ENCODE measurements at places on chromosomes 5 and 9.

DNA sequence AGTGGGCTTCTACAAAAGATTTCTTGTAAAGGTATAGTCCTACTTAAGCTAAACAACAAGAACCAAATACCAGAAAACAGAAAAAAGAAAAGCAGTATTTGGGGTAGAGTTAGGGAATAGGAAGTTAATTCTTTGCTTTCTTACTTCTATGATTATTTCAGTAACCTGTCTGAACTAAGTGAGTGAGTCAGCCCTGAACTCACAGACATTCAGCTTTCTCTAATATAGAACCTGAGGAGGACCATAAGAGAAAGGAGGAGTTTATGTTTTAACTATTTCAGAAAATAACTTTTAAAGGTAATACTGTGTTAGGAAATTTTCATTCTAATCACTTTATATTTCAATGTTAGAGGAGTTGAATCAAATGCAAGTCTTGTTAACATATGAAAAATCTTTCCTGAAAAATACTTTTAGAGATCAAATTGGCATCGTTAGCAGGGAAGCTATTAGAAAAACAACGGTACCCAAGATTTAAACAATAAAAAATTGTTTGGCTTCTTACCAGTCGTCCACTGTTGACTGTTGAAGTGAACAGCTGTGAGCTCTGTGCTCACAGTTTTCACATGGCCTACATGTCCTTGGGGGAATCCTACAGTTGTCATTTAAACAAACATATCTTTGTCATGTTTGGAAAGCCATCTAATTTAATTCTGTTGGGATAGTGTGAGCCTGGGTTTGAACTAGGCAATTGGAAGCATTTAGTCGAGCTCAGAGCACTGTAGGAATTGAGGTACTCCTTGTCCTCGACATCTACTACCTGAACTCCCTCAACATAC, 19.9 kb upstream of the ZFAND5 start:
- DNase-seq: no peak

DNA sequence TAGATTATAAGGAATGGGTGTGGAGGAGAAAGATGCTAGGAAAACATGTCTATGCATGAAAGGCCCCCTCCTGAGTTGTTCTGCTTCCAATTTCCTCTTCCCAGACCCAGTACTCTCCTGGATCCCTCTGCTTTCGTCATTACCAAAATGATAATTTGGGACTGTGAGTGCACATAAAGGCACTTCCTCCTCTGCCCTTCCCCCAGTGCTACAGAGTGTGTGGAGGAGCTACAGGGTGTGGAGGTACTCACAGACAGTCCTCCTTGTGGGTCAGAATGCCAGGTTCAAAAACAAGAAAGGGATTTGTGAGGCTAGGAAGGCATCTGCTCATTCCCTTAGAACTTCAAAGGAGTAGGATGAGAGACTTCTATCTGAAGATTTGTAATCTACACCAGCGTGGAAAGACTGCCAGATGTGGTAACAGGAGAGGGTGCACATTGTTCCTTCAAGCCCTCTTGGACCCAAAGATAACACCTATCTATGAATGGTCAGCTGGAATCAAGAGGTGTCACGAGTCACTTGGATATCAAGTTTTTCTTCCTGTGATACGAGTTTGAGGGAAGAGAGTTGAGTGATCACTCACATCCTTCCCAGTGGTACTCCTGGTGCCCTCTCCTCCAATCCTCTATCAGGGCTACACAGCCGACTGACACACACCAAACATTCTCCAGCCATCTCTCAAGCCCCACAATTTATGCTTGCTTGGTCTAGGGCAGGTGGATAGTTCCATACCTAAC, 201.1 kb downstream of the EPB41L4A start:
- DNase-seq: no peak

DNA sequence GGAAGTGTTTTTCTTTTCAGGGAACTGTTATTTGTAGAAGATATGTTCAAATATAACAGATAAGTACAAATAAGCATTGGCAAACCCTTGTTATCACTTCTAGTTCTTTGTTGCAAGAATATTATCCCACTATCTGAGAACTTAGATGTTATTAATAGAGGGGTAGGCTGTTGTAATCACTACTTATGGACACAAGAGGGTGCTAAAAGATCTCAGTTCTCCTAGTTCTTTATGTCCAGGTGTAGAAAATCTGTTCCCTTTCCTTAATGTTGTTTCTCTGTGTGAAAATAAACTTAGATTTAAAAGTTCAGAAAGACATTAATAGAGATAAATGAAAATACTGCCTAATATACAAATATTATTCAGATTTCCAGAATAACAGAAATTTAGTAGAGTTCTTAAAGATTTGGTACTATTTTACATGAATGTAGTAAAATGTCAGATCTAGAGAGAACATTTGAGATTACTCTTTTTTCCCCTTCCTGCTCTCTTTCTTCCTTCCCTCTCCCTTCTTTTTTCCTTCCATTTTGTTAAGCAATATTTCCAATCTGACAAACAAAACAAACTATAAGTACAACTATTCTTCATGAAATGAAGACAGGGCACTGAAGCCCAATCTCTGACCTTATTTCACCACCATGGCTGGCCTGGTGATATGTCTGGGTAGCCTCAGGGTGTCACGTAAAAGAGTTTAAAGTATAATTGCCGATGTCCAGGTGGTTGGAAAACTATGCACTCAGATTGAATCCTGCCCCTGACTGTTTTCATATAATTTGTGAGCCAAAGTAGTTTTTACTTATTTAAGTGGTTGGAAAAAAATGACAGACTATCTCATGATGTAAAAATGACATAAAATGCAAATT, 43.6 kb upstream of the C5orf46 start:
- peak; percentile 25 for DNase-seq

DNA sequence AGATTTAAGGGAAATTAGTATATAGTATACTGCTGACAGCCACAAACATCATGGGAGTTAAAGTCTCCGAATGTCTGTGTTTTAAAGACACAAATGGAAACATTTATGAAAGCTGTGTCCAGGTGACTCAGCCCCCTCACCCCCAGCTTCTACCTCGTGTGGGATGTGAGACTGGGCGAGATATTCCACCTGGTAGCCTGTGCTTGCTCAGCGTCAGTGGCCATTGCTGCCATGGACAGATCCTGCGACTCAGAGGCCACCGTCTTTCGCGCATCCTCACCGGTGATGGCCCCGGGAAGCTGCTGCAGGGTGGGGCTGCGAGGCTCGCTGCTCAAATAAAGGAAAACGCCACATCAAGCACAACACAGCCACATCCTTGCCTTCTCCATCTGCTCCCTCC, 31.2 kb upstream of the EXOC3 start:
- no peak for DNase-seq

GRCh38 chr5:85278193-85278592, 893.5 kb upstream of the EDIL3 start:
- DNase-seq: no peak

- no peak for DNase-seq
These were observed 186.1 kb upstream of the IZUMO3 start for GRCh38 chr9:24731754-24732153.

- DNase-seq: no peak
These were observed 69.3 kb downstream of the KIAA1958 start for GRCh38 chr9:112555844-112556482.

- DNase-seq: no peak
These were observed 46.2 kb downstream of the ASS1 start for GRCh38 chr9:130490981-130491380.

DNA sequence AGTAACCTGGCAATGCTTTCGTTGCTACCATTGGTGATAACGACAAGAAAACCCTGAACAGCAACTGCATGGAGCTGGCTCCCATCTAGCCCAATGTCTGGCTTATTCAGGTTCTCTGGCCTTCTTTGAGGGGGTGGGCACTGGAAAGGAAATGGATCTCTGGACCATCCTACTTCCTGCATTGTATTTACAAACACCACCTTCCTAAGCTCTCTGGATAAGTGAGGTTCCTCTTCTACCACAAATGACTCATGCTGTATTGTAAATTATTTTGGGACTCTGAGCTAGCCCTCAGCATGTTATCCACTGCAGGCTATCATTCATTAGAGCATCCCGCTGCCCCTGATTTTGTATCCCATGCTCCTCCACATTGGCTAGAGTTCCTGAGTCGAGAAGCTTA, 136.9 kb upstream of the KLF9 start:
- no peak for DNase-seq

GRCh38 chr5:32707418-32707997, 3.6 kb upstream of the NPR3 start:
- DNase-seq: peak; percentile 19

GRCh38 chr5:102682101-102682647, 72.9 kb upstream of the PAM start:
- no peak for DNase-seq

GRCh38 chr5:167773668-167774301, 517.7 kb upstream of the WWC1 start:
- DNase-seq: no peak

- peak; percentile 6 for DNase-seq
These were observed 526.0 kb downstream of the MTRR start for GRCh38 chr5:8394965-8395364.

GRCh38 chr5:115068239-115069086, 101.2 kb downstream of the TRIM36 start:
- no peak for DNase-seq

- DNase-seq: peak; percentile 54
These were observed 31.8 kb upstream of the ERAP2 start for GRCh38 chr5:96844481-96844990.

DNA sequence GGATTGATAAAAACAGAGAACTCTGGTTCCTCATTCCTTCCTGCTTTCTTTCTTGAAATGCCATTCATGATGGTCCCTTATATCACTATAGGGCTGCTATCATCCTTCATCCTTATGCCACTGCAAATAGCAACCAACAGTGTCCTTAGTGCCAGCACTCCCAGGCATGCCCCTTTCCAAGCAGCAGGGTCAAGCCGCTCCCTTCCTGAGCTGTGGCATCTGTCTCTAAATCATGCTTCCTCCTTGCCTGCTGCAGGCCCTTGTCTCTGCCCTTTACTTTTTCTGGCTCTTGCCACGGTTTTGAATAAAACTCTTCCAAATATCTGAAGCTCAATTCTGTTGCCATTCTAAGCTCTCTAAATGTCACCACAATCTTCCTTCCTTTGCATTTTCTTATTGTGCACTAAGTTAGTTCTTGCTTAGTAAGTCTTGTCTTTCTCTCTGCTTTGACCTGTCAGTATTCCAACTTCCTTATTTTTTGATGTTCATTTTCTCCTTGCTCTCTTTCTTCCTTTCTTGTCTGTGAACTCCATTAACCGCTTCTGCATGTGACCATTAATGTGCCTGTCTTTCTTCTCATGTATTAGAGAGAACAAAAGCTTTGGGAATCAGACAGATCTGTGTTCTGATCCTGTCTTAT, 19.9 kb downstream of the TLR4 start:
- DNase-seq: no peak

DNA sequence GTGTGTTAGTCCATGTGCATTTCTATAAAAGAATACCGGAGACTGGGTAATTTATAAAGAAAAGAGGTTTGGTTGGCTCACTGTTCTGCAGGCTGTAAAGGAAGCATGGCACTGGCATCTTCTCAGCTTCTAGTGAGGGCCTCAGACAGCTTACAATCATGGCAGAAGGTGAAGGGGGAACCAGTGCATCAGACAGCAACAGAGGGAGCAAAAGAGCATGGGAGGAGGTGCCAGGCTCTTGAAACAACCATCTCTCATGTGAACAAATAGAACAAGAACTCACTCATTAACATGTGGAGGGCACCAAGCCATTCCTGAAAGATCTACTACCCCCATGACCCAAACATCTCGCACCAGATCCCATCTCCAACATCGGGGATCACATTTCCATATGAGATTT, 89.2 kb upstream of the IL33 start:
- DNase-seq: no peak

GRCh38 chr5:109825450-109825849, 135.7 kb downstream of the MAN2A1 start:
- DNase-seq: no peak

GRCh38 chr9:118091226-118091625, 387.0 kb downstream of the TLR4 start:
- DNase-seq: no peak

GRCh38 chr5:140108093-140109017, 5.6 kb upstream of the PURA start:
- no peak for DNase-seq

DNA sequence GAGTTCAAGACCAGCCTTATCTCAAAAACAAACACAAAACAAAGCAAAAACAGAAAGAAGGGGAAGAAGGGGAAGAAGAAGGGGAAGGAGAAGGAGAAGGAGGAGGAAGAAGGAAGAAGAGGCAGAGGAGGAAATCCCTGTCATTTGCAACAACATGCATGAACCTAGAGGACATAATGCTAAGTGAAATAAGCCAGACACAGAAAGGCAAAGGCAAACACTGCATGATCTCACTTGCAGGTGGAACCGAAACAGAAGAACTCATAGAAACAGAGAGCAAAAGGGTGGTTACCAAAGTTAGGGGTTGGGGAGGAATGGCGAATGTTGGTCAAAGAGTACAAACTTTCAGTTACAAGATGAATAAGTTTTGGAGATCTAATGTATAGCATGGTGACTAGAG, 135.4 kb downstream of the UGCG start:
- no peak for DNase-seq

DNA sequence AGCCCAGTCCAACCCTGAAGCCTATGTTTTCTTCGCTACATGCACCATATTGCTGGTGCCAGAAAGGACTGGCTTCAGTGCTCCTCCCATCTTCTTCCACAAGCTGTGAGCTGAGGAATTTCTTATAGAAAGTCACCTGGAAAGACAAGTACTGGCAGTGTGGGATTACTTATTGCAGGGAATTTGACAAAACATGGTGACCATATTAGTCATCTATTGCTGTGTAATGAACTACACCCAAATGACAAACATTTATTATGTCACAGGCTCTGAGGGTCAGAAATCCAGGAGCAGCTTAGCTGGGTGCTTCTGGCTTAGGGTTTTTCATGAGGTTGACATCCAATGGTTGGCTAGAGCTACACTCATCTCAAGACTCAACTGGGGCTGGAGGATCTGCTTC, 75.5 kb downstream of the ENTREP1 start:
- no peak for DNase-seq

DNA sequence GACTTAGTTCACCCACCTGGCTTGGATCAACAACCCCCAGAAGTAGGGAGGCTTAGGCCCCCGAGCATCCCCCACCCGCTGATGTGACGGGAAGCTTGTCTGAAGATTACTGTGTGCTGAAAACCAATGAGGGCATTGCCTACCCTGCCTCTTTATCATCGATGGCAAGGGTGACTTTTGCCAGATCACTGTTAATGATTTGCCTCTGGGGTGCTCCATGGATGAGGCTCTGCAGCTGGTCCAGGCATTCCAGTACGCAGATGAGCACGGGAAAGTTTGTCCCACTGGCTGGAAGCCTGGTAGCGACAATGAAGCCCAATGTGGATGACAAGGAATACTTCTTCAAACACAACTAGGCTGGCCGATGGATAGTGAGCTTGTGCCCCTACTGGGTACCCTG, 22.0 kb downstream of the RUFY1 start:
- DNase-seq: no peak

- no peak for DNase-seq
These were observed 1080.6 kb upstream of the CDH6 start for GRCh38 chr5:30112867-30113266.

- DNase-seq: no peak
These were observed 266.2 kb downstream of the ARHGAP26 start for GRCh38 chr5:143036146-143036927.

Measured in Jurkat, Clone E6-1 (cell line).